Activated CD8-positive, alpha-beta memory T cell treated with anti-CD3 and anti-CD28 coated beads for 1 hour (primary cell): ENCODE measurements at places on chromosomes 1 and 21.

- no peak for DNase-seq
These were observed 3.6 kb downstream of the CTBS start for GRCh38 chr1:84570436-84571149.

GRCh38 chr1:21149855-21150432, 26.8 kb downstream of the EIF4G3 start:
- DNase-seq = no peak

DNA sequence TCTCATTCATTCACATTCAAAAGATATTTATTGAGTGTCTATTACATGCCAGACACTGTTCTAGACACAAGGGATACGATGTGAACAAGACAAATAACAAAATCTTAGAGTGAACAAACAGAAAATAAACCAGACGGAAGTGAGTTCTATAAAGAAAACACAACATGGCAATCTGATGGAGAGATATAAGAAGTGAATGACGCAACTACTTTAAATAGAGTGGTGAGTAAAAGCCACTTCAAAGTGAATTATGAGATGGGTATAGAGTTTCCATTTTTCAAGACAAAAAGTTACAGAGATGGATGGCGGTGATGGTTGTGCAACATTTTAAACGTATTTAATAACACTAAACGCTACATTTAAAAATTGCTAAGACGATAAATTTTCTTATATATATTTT, 75.4 kb downstream of the CEP170 start:
- DNase-seq = no peak

DNA sequence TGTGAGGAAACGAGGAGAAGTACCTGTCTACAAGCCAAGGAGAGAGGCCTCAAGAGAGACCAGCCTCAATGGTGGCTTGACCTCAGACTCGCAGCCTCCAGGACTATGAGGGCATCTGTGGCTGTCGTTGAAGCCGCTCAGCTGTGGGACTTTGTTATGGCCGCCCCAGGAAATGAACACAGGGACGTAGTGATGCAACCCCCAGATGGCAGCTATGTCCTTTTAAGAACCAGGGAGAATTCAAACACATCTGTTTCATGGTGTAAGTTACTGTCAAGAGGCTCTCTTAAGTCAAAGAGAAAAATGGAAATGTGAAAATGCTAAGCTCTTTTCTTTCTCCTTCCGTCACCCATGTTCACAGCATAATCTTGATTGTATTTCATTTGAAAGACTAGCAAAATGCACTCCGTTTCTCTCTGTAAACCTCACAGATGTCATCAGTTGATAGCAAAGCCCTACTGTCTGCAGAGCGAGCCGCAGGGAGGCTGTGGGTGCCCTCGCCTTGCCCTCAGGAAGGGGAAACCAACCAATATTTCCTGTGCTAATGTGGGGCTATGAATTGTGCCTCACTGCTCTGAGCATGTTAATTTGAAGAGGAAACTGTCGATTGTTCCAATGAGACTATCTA, 21.3 kb downstream of the UBASH3A start:
- DNase-seq = peak; percentile 64

DNA sequence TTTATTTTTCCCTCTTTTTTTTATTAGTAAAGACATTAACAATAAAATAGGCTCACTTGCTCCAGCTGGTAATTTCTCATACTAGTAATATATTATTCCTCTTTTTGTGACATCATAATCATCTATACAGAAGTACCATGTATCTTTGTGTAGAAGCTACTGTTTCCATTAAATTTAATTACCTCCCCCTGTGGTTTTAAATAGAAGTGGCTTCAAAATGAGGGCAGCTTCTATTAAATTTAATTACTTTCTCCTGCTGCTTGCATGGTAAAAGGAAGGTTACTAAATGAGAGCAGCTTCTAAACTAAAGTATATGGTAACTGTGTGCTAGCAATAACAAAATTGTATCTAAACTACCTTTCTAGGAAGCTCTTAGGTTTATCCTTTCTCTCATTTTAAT, 94.0 kb downstream of the DPYD start:
- DNase-seq = no peak

GRCh38 chr1:75421371-75421770, 189.5 kb downstream of the SLC44A5 start:
- DNase-seq = no peak

- no peak for DNase-seq
These were observed 1.6 kb downstream of the CD53 start for GRCh38 chr1:110874324-110875215.

DNA sequence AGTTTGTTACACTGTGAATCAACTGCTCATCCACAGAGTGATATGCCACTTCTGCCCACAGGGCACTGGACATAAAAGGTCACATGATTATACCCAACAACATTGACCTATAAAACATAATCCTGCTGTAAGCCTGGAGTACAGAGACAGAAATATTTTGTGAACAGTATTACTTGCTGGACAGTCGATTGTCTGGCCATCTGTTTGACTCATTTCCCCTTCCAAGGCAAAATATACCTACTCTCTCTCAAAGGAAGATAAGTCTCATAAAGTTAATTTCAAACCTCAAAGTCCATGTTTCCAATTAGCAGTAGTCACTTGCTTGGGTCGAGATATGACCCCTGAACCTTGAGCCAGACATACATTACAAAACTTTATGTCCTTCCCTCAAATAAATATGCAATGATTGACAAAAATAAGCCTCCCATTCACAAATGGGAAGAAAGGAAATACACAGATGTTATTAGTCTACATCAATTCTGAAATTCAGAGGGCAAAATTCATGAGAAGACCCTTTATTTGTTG, 39.3 kb upstream of the RGS18 start:
- no peak for DNase-seq

GRCh38 chr21:34669149-34669879, 520 bp downstream of the CLIC6 start:
- DNase-seq = no peak

DNA sequence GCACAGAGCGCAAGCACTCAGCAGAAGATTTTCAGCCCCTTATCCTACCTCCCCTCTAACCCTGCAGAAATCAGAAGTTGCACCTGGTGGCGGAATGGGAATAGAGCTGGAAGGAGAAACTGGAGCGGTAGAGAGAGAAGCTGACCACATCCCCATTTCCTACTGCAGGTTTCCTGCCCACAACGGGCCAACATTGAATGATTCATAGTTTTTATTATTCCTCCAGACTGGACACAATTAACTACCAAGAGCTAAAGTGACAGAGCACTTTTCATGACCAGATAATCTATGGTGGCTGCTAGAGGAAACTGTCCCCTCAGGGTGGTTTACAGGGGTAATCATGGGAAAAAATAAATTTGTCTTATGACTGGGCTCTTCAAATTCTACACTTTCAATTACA, 21.3 kb upstream of the LRRC8D start:
- DNase-seq = no peak

- no peak for DNase-seq
These were observed 6.2 kb downstream of the TNFRSF18 start for GRCh38 chr1:1199961-1200875.

DNA sequence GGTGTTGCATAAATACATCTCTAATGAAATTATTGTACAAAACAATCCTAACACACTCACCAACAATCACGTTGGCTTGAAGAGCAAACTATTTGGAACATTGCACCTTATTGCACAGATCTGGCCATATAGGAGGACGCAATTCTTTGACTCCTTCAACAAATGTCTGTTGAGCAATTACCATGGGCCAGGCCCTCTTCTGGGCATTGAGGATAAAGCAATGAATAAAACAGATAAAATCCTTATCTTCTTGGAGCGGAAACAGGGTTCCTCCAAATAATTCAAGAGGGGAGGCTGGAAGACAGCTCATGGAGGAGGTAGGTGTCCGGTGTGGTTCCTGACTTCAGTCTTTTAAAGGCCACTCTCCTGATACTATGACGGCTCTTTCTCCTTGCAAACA, 43.3 kb downstream of the PAX7 start:
- no peak for DNase-seq

DNA sequence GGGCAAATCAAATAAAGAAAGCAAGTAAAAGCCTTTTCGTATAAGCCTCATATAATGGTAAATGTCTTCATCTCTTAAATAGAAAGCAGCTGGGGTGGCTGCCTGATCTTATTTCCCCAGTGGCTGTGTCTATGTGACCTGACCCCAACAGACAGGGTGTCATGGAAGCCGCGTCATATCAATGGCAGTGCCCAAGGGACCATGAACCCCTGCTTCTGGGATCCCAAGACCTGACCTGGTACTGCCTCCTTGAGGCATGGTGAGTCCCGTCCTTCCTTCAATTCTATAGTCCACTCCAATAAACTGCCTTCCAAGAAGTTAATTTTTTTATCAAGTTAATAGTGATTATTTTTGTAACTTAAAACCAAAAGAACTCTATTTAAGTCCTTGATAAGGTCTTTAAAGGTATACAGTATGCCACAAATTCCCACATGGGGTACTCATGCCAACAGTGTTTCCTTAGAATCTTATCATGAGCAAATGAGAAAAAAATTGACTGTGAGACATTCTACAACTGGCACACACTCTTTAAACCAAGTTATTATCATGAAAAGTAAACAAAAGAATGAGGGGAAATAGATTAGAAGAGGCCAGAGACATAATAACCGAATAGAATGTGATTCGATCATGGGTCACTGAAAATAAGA, 104.6 kb downstream of the ADSS2 start:
- DNase-seq = no peak

DNA sequence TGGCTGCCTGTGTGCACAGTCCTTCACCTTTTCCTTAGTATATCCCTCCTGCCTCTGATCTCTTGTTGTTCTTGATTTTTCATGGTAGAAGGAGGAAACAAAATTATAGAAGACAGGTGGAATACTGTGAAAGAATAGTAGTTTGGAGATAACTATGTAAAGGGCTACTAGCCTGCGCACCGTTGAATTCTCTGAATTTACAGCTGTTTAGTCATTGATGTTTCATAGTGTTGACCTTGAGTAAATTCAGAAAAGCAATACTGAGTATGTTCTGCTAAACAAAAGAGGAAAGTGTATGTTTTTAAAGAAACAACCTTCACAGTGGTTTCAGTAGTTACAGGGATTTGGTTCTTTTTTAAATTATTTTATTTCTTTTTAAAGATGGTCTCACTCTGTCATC, 18.1 kb downstream of the CAMTA1 start:
- DNase-seq = no peak

GRCh38 chr21:33015756-33016155, 10.0 kb upstream of the OLIG2 start:
- DNase-seq = no peak

DNA sequence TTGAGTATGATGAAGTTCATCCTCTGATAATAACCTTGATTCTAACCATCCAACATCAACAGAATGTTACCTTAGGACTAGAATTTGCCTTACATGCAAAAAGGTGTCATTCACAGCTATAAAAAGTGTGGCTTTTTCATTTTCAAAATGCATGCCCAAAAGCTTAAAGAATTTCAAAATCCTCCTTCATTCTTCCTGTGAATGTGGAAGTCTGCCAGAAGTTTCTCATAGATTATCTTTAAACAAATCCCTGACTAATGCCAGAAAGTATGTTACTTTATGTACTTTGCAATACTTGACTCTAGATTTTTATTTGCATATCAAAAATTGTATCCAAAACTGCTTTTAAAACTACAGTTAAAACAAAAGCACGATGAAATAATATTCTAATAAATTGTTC, 270.6 kb upstream of the ZRANB2 start:
- no peak for DNase-seq

- no peak for DNase-seq
These were observed 19.5 kb upstream of the SUCO start for GRCh38 chr1:172513479-172513878.

- DNase-seq = no peak
These were observed 21.2 kb downstream of the PADI6 start for GRCh38 chr1:17393230-17393629.

GRCh38 chr1:211559222-211560010, 19.5 kb downstream of the SLC30A1 start:
- no peak for DNase-seq

DNA sequence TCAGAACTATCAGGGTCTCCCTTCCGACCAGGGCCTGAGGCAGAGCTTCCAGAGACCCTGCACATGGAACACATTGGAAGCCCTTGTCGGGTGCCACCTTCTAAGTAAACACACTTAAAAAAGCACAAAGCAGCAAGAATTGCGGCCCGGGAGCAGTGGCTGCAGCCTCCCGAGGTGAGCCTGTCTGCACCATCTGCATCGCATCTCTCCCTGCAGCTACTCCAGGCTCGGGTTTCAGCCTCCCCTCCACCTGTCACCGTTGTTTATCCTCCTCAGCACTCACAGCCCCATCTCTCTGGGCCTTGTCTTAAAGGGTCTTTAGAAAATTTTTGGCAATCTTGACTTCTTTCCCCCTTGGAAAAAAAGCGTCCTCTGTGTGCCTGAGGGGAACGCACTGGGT, 95.1 kb upstream of the ARHGEF16 start:
- no peak for DNase-seq

- DNase-seq = no peak
These were observed 24.9 kb downstream of the KCNN3 start for GRCh38 chr1:154845174-154845573.

- DNase-seq = no peak
These were observed 106.4 kb downstream of the KCND3 start for GRCh38 chr1:111882986-111883560.

DNA sequence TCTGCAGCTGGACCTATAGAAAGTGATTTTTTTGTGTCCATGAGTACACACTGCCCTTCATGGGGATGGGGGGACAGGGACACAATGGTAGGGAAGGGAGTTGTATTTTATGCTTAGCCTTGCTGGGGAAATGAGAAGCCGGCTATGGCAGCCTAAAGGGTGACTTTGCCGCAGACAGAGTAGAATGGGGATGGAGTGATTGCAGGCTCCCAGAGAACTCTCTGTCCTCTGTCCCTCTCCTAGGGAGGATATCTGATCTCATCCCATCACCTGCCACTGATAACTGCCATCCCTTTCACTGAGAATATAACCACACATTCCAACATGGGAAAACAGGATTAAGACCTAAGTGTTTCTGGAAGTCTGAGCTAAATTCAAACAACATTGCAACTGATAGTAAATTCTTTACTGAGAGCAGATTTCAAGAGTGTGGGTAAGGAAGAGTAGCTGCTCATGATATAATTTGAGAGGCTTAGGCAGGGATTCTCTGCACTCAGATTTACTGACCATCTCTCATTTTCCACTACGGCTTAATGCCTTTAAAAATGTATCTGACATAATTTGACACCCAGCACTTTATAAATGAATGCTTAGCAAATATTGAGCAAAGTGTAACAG, 13.9 kb downstream of the SH2D1B start:
- no peak for DNase-seq

DNA sequence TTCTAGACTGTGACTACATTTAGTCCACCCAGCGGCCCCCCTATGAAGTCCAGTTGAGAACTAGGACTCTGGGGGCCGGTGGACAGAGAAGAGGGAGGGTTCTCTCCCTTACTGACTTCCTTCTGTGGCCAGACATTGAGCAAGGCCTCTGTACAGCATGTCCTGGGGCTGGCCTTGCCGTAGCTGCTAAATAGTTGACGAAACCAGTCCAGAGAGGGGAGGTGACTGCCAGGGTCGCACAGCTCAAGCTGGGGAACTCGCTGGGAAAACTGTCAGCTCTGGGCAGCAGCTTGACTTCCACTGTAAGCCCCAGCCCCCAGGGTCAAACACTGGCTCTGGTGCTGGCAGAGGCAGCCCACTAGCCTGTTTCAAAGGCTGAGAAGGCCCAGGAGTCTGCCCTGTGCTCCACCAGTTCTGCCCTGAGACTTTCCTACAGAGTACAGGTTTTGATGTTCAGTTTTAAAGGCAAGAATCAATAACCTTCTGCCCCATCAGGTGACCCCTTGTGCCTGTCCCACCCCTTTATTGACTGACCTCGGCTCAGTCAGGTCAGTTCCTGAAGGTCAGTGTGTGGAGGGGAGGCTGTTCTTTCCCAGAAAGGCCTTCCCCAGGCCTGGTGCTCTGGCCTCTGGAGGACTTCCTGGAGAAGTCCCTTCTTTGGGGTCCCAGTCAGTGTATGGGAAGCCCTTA, 14.1 kb downstream of the PCSK9 start:
- no peak for DNase-seq

- no peak for DNase-seq
These were observed 38.8 kb upstream of the OR2B11 start for GRCh38 chr1:247496581-247497285.
